ENCODE measurements at places on chromosomes 11 and 22.

DNA sequence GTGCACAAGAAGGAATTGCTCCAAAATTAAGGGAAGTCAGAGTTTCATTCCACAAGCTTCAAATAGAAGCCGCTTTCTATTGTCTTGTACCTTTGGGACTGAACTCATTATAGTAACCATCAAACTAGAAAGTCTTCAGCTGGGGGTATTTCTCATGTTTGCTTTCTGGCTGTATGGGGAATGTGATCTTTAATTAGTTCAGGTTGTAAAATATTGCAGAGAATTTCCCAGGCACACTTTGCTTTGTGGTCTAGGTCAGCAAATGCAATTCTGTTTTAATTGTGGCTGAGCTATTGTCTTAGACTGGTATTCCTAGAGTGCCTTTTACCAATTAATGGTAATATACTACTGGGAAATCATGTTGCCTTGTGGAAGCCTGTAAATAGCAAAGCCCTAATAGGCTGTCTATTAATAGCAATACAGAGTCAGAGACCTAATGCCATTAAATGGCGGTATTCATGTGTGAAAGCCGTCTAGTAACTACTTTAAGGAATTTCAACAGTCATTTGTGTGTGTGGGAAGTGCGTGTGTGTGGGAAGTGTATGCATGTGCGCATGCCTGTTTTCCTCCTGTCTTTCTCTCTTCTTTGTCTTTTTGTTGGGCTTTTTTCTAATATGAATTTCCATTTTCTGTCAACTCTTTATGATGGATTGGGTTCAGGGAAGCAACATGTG is 276.6 kb downstream of the FAT3 start:
- no peak overlapping the region for H3K4me3 ChIP-seq
- H3K27ac ChIP-seq = no peak overlapping the region
- H3K36me3 ChIP-seq = no peaks in the 10 kb centered on the region
- H3K27me3 ChIP-seq = no peaks in the 10 kb centered on the region
- H3K4me1 ChIP-seq = no peaks in the 10 kb centered on the region

GRCh38 chr22:31089160-31090100 is 8.3 kb downstream of the SMTN start:
- no peak for DNase-seq
- H3K36me3 ChIP-seq = no peaks in the 10 kb centered on the region
- peaks cover 14% of the 10 kb centered on the region for H3K4me1 ChIP-seq
- no peak overlapping the region for H3K27ac ChIP-seq
- no peak overlapping the region for H3K4me3 ChIP-seq

- no peaks in the 10 kb centered on the region for H3K36me3 ChIP-seq
- H3K27ac ChIP-seq = no peak overlapping the region
- H3K27me3 ChIP-seq = no peaks in the 10 kb centered on the region
- peaks cover 4% of the 10 kb centered on the region for H3K4me1 ChIP-seq
- DNase-seq = no peak
- H3K4me3 ChIP-seq = no peak overlapping the region
Observed at GRCh38 chr11:104122011-104122635, 41.8 kb downstream of the PDGFD start.

- H3K27ac ChIP-seq = no peak overlapping the region
- H3K4me3 ChIP-seq = no peak overlapping the region
- H3K4me1 ChIP-seq = no peaks in the 10 kb centered on the region
Observed at GRCh38 chr22:32617271-32617670, 142.7 kb downstream of the FBXO7 start.

GRCh38 chr11:19691815-19692500 is 20.7 kb upstream of the NAV2 start:
- no peaks in the 10 kb centered on the region for H3K4me1 ChIP-seq
- H3K36me3 ChIP-seq = no peaks in the 10 kb centered on the region
- H3K27ac ChIP-seq = no peak overlapping the region
- no peak overlapping the region for H3K4me3 ChIP-seq
- DNase-seq = no peak
- H3K27me3 ChIP-seq = no peaks in the 10 kb centered on the region

- no peak overlapping the region for H3K4me3 ChIP-seq
- H3K4me1 ChIP-seq = no peaks in the 10 kb centered on the region
- H3K36me3 ChIP-seq = peaks cover 83% of the 10 kb centered on the region
- H3K27me3 ChIP-seq = no peaks in the 10 kb centered on the region
- H3K27ac ChIP-seq = no peak overlapping the region
- no peak for DNase-seq
Observed at GRCh38 chr22:23709107-23709506, 18.3 kb downstream of the RGL4 start.

GRCh38 chr22:41995211-41995610 is 3.4 kb upstream of the WBP2NL start:
- no peaks in the 10 kb centered on the region for H3K27me3 ChIP-seq
- H3K27ac ChIP-seq = no peak overlapping the region
- H3K4me3 ChIP-seq = no peak overlapping the region
- DNase-seq = no peak
- peaks cover 21% of the 10 kb centered on the region for H3K4me1 ChIP-seq

DNA sequence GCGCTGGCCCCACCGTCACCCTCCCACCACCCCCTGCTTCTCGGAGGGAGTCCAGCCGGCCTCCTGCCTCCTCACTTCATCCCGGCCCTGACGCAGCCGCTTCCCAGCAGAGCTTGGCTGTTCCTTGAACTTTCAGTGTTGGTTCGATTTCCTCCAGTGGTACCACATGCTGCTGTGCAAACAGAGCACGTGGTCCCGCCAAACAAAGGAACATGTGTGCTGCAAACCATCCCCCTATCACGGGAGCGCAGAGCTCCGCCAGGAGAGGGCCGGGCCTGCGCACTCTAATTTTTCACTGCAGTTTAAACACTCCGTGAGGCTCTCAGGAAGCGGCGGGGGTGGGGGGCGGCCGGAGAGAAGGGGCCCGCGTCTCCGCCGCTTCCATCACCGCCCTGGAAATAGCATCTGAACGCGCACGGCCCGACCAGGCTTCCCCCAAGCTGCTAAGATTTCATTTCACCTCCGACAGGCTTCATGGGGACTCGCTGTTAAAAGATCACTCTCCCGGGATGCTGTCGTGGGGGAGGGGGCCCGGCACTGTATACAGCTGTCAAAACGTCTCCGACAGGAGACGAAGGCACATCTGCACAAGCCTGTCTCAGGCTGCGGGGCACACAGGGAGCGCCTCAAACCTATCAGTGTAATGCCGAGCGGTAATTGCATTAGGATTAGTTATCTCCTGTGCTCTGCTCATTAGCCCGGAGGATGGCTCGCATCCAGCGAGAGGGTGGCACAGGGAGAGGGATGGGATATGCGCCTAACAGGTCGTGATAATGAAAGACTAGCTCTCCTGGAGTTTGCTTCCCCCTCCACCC is 269.9 kb upstream of the SORL1-AS1 start:
- H3K4me3 ChIP-seq = no peak overlapping the region
- H3K36me3 ChIP-seq = no peaks in the 10 kb centered on the region
- peaks cover 3% of the 10 kb centered on the region for H3K27me3 ChIP-seq
- H3K27ac ChIP-seq = no peak overlapping the region
- H3K4me1 ChIP-seq = no peaks in the 10 kb centered on the region
- no peak for DNase-seq

GRCh38 chr11:85827748-85828639 is 17.1 kb upstream of the SYTL2 start:
- no peak overlapping the region for H3K4me3 ChIP-seq
- H3K27ac ChIP-seq = peak overlapping the region; percentile 63
- H3K4me1 ChIP-seq = peaks cover 31% of the 10 kb centered on the region
- no peaks in the 10 kb centered on the region for H3K36me3 ChIP-seq
- peak; percentile 77 for DNase-seq
- H3K27me3 ChIP-seq = no peaks in the 10 kb centered on the region

GRCh38 chr11:45843158-45843924 is 3.9 kb upstream of the CRY2 start:
- peak overlapping the region; percentile 67 for H3K27ac ChIP-seq
- DNase-seq = peak; percentile 97
- peaks cover 17% of the 10 kb centered on the region for H3K4me1 ChIP-seq
- no peaks in the 10 kb centered on the region for H3K27me3 ChIP-seq
- H3K4me3 ChIP-seq = no peak overlapping the region

- H3K36me3 ChIP-seq = no peaks in the 10 kb centered on the region
Observed at GRCh38 chr11:3906166-3906565, 50.7 kb downstream of the STIM1 start.

DNA sequence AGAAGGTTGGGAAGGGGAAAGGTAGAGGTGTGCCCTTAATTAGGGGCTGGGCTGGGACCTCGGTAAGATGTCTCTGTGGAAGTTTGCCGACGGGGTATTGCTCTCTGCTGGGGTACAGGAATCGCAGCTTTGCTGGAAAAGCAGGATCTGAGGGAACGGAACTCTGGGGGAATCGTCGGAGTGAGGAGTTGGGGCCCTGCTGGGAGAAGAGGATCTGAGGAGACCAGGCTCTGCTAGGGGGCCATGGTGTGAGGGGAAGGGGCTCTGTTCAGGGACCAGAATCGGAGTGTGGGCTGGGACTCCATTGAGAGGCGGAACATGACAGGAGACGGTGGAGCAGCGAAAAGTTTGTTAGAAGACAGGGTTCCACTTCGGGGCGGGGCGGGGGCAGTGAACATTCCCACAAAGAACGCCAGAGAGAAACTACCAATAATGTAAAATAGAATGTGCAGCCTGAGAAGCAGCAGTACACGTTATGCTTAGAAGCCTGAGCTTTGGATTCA is 456 bp downstream of the AAMDC start:
- peaks cover 13% of the 10 kb centered on the region for H3K4me1 ChIP-seq
- H3K27me3 ChIP-seq = no peaks in the 10 kb centered on the region
- H3K4me3 ChIP-seq = peak overlapping the region; percentile 97
- H3K36me3 ChIP-seq = no peaks in the 10 kb centered on the region
- peak; percentile 38 for DNase-seq

- no peak overlapping the region for H3K4me3 ChIP-seq
- H3K4me1 ChIP-seq = peaks cover 46% of the 10 kb centered on the region
- H3K27ac ChIP-seq = no peak overlapping the region
Observed at GRCh38 chr11:46336563-46337180, 10.6 kb upstream of the DGKZ start.

DNA sequence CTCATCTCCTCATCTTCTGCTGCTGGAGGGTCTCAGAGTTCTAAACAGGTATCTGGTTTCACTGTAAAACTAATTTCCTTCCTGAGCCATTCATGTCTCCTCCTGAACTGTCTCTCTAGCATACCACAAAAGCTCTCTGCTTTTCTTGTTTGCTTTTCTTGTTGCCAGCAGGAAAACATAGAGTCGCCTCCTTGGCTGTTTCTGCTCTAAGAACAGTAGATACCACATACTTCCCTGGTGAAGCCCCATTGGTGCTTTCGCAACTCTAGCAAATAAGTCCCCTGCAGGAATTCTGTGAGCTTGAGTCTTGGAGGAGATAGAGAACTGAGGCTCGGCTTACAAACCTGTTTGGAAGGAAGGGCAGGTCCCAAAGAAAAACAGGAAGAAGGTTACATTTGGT is 7.0 kb downstream of the DIXDC1 start:
- H3K36me3 ChIP-seq = no peaks in the 10 kb centered on the region
- no peaks in the 10 kb centered on the region for H3K27me3 ChIP-seq
- no peak overlapping the region for H3K27ac ChIP-seq
- no peak for DNase-seq
- H3K4me3 ChIP-seq = no peak overlapping the region

All from natural killer cell (primary cell).